ENCODE measurements at places on chromosomes 5 and 9. TPM values are rescaled to one million over a fixed set of nuclear protein-coding genes. Genes with fewer than 3 reads are reported as not detected.

DNA sequence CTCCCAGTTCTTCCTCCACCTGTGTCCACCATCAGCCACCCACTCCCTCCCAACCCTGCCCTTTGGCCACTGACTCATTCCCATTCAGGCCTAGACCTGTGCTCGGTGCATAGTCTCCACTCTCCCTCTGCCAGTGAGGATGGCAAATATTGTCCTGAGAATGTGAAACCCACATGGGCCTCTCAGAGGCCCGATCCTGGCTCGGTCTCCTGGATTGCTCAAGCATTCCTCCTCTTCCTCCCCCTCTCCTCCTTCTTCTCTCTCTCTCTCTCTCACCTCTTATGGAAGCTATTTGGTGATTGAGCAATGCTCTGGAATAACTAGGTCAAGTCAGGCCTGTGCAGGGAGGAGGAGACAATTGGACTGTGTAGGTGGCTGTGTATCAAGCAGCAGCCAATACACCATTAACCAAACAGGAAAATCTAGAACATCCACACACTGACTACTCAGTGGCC lies 99.9 kb downstream of the KLF4 start:
- H3K4me3 ChIP-seq, result no peak overlapping the region
- no peak for DNase-seq
- no peaks in the 10 kb centered on the region for H3K4me1 ChIP-seq
- H3K36me3 ChIP-seq, result no peaks in the 10 kb centered on the region

SOWAHA gene
- total RNA-seq, result not detected

DNA sequence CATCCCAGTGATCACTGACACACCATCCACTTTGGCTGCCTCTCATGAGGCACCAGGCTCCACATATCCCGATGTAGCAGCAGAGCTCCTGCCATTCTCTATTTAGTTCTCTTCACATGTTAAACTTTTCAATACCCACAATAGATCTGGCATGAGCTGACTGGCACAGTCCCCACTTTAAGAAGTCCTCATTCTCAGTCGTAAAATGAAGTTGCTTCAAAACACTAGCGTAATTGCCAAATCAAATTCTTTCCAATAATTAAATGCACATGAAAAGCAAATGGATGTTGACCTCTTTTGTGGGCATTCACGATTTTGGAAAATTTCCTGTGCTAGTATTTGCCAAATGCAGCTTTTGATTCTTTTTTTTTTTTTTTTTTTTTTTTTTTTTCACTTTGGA lies 32.4 kb downstream of the HAPLN1 start:
- no peak overlapping the region for H3K27ac ChIP-seq
- no peaks in the 10 kb centered on the region for H3K36me3 ChIP-seq
- H3K27me3 ChIP-seq, result peaks cover 5% of the 10 kb centered on the region
- H3K4me1 ChIP-seq, result no peaks in the 10 kb centered on the region
- H3K4me3 ChIP-seq, result no peak overlapping the region

VCAN gene
- total RNA-seq, result not detected

- DNase-seq, result no peak
- no peak overlapping the region for H3K4me3 ChIP-seq
- H3K27ac ChIP-seq, result no peak overlapping the region
Measured at GRCh38 chr5:42944989-42945388, 95.1 kb downstream of the ANXA2R start.

DNA sequence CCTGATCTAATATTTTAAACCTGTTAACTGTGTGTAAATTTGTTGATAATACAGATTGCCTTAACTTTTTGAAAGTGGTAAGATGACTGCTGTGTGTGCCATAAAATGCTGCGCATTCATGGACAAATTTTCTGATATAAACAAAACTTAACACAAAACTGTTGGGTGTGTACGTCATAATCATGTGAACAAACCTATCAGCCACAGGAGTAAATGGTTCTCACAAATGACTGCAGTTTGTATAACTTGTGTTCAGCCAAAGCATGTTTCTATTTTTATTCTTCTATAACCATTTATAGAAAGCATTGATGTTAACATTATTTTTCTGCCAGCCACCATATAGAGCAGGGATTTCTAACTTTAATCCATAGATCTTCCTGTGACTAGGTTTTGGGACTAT lies 21.5 kb downstream of the CAMK4 start:
- H3K27me3 ChIP-seq, result no peaks in the 10 kb centered on the region
- peak overlapping the region; percentile 90 for H3K27ac ChIP-seq
- H3K4me3 ChIP-seq, result peak overlapping the region; percentile 48

FOXD4L6 gene
- 0.16 TPM for total RNA-seq

CMBL gene
- 1.4 TPM for total RNA-seq

DNA sequence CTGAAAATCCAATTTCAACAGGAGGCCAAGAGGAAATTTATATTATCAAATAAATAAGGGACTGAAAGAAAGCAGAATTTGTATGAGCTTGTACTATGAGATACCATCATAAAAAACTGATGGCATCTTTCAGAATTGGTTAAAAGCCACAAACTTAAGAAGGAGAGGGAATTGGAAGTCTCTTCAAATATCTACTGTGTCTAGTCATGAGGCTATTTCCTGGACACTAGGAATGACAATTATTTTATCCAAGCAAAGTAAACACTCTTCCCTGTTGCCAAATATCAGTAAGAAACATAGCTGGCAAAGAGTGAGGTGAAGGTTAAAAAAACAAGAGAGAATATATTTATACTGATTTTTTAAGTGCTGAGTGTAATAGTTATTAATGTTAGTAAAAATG lies 101.5 kb upstream of the ARRDC3 start:
- H3K36me3 ChIP-seq, result no peaks in the 10 kb centered on the region
- peaks cover 2% of the 10 kb centered on the region for H3K4me1 ChIP-seq
- no peak overlapping the region for H3K27ac ChIP-seq
- H3K4me3 ChIP-seq, result no peak overlapping the region
- no peak for DNase-seq

DNA sequence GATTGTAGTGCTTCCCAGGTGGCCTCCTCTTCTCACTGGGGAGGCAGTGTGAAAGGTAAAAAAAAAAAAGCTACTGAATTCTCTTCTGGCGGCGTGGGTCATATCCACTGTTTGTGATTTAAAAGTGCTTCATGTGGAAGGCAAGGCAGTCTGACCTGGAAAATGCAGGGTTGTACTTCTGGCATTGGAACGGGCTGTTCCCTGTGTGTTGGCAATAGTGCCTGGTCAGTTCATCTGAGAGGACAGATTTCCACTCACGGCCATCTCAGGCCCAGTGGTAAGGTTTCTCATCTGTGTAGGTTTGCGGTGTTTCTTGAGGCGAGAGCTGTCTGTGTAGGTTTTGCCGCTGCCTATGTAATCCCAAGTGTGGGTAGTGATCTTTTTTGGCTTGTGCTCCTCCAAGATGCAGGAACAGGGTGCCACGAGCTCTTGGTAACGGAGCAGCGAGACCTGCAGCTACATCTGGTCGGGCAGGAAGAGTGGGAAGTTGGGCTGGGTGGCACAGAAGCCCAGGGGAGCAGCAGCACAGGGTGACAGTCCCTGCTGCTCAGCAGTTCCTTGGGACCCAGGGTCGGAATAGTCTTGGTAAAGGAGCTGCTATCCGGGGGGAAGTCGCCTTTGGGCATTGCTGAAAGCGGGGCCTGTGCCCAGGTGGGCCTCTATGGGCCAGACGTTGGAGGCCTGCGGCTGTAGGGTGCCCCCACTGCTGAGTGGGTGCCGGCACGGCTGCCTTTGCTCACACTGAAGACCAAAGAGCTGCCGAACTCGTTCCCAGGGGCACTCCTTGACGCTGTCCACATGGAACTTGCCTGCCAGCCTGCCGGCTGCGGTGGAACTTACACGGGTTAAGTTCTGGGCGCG lies 11.2 kb downstream of the RCL1 start:
- DNase-seq, result no peak
- no peak overlapping the region for H3K4me3 ChIP-seq
- H3K36me3 ChIP-seq, result peaks cover 53% of the 10 kb centered on the region
- peak overlapping the region; percentile 25 for H3K27ac ChIP-seq
- no peaks in the 10 kb centered on the region for H3K27me3 ChIP-seq

PRDM9 gene
- not detected for total RNA-seq

All from activated CD8-positive, alpha-beta T cell treated with anti-CD3 and anti-CD28 coated beads for 36 hours (primary cell).